ENCODE measurements at places on chromosomes 7 and 10. TPM values are rescaled to one million over a fixed set of nuclear protein-coding genes. Genes with fewer than 3 reads are reported as not detected.

CEP55 gene
- 1.4 TPM for total RNA-seq

OR9A4 gene
- not detected for total RNA-seq

VAX1 gene
- not detected for total RNA-seq

GRCh38 chr10:14583252-14583651 lies 191.4 kb downstream of the FAM107B start:
- peaks cover 12% of the 10 kb centered on the region for H3K4me1 ChIP-seq
- DNase-seq: no peak
- H3K27me3 ChIP-seq: no peaks in the 10 kb centered on the region
- no peak overlapping the region for H3K27ac ChIP-seq

GRCh38 chr7:80060218-80060806 lies 74.3 kb upstream of the GNAI1 start:
- H3K36me3 ChIP-seq: no peaks in the 10 kb centered on the region
- DNase-seq: no peak
- H3K27ac ChIP-seq: no peak overlapping the region
- H3K4me3 ChIP-seq: no peak overlapping the region
- no peaks in the 10 kb centered on the region for H3K27me3 ChIP-seq
